Activated CD4-positive, alpha-beta memory T cell treated with anti-CD3 and anti-CD28 coated beads for 36 hours (primary cell): ENCODE measurements at places on chromosomes 7 and 10.

GRCh38 chr10:15374156-15374555 is 3.1 kb upstream of the FAM171A1 start:
- no peak for DNase-seq

DNA sequence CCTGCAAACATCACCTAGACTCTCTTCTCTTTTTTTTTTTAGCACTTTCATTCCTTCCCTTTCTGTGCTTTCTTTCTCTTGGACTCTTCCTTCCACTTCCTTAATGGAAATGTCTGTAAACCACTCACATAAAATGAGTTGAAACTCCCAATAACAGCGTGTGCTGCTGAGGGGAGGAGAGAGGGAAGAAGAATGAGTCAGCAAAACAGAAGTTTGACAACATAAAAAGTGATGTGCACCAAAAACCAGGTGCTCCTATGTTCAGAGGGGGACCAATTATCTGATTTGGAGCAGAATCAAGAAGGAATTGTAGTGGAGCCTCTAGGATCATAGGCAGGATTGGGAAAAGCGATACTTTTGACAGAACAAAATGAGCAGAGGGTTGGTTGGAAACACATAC is 712.1 kb upstream of the IGFBP3 start:
- DNase-seq, result no peak

DNA sequence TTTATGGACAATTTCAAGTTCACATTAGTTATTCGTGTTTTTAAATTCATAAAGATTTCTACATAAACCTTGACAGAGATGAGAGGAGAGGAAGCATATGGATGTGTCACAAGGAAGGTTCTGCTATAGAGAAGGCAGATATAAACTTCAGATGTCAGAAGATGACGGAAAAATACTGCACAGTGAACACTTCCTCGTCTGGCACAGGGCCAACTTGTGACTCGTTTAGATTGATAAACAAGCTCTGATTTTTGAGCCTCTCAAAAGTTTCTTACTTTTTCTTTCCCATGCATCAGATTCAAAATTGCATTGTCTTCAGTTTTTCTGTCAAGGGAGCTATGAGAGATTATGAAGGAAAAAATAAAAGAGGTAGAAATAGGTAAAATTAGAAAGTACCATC is 156.4 kb upstream of the MINDY3 start:
- no peak for DNase-seq

- DNase-seq, result no peak
Measured at GRCh38 chr7:115224922-115225321, 303.0 kb downstream of the MDFIC start.

DNA sequence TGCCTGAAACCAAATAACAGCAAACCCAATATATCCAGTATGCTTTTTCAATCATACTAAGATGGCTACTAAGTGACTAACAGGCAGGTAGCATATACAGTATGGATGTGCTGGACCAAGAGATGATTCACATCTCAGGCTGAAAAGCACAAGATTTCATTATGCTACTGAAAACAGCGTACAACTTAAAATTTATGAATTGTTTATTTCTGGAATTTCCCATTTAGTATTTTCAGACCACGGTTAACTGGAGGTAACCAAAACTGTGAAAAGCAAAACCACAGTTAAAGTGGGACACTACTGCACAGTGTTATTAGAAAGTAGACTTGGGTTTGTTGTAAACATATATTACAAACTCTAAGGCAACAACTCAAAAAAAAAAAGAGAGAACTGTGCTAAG is 91.5 kb downstream of the KMT2C start:
- DNase-seq, result no peak

GRCh38 chr7:147578196-147578595 is 1012.4 kb upstream of the C7orf33 start:
- no peak for DNase-seq

- DNase-seq, result no peak
Measured at GRCh38 chr7:28165961-28166955, 14.3 kb downstream of the JAZF1 start.

DNA sequence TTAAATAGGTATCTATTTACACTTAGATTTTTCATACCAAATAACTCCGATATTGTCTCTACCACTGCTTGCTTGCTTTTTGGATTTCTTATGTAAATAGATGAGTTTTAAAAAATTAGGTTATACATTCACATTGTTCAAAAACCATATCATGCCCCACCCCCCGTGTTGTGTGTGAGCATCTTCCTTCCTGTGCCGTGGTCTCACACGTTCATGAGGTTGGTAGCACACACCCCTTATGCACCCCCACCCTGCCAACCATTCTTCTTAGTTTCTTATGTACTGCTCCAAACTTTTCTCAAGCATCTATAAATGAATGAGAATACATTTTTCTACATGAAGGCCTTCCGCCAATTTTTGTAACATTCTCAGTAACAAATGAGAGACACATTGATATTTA is 115.6 kb downstream of the FANK1 start:
- no peak for DNase-seq

- no peak for DNase-seq
Measured at GRCh38 chr10:93342366-93342765, 139.8 kb downstream of the MYOF start.

DNA sequence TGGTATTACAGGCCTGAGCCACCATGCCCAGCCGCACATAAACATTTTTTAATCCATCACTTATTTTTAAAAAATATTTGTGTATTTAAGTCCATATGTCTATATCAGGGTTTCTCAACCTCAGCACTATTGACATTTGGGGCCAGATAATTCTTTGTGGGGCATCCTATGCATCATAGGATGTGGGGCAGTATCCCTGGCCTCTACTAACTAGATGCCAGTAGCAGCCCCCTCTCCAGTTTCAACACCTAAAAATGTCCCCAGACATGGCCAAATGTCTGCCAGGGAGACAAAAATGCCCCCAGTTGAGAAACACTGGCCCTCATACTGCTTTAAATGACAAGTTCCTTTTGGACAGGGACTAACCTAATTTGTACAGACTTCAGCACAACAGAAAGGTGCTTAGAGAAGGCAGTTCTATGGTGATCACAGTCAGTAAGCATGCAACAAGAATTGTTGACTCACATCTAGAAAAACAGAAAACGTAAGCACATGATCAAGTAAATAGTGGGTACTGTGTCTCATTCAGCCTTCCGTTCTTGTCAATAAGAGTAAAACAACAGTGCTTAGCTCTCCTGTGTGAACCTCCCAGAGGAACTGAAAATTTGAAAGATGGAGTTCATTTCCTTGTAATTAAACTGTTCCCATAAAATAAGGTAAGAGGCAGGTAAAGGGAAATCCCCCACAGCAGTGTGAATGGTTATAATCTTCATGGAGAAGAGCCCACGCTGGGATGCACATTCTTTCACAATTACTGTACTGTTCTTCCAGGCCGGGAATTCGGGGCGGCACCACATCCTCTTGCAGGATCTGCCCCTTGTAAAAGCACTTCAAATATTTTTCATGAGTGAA is 17.3 kb upstream of the ADRB1 start:
- no peak for DNase-seq

DNA sequence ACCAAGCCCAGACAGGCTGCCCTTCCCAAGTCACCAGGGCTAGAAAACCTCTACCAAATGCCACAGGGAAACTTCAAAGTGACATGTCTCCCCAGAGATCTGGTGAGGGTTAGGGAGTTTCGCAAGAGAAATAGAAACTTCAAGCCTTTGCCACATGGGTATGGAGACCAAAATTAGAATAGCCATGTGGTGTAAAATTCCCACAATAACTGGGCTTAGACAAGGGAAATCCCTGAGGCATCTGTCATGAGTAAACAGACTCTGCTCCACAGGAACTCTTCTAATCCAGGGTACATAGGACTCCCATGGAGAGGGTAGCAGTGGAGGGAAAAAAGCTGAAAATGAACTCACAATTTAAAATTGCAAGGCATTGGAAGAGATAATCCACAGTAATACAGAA is 14.3 kb downstream of the ADAM12 start:
- DNase-seq, result no peak

GRCh38 chr7:52270301-52270700 is 765.1 kb upstream of the POM121L12 start:
- no peak for DNase-seq

DNA sequence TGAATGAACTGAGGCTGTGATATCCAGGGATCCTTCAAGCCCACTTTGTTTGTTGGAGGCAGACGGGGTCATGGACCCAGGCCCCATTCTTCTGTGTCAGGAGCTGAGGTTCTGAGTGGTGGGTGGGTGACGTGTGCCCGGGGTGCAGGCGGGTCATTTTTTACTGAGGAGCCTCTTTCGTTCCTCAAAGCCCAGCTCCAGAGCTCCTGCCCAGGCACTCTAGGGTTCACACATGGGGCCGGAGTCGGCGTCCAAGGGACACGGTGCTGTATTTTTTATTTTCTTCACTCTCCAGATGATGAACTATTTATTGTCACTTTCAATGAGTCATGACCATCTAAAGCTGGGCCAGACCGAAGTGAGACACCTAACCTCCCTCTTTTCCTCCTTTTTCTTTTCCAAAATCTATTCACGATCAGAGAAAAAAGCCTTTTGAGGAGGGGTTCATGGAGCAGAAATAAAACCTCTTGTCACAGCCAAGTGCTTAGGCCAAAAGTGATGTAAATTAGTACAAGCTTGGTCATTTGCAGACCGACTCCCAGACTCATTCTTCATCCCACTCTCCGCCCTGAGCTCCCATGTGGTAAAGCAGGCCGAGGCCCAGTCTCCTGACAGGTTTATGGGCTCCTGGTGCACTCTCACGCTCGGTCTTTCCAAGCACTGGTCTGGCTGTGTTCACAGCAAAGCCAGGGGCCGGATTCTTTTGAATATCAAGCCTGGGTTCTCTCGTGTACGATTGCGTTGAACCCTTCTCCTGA is 41.4 kb upstream of the PITRM1 start:
- DNase-seq, result no peak

GRCh38 chr7:130930681-130931080 is 196.7 kb upstream of the KLF14 start:
- DNase-seq, result no peak

DNA sequence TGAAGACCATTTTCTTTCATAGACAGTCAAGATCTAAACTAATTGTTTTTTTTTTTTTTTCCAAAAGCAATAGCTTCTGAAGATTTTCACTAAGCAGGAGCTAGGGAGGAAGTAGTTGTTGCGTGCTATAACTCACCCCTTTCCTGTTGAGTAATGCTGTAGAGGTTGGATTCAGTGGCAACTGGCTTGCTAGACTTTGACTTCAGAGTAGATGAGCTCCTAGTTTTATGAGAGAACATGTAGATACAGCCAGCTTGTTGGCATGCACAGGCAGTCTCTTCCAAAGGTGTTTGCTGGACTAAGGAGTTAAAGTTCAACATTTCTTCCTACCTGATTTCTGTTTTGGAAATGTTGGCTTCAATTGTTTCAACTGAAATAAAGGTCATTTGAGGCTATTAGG is 66.2 kb upstream of the MXI1 start:
- no peak for DNase-seq

GRCh38 chr7:42351316-42351935 is 114.4 kb upstream of the GLI3 start:
- no peak for DNase-seq

GRCh38 chr10:129677377-129677927 is 210.4 kb downstream of the MGMT start:
- no peak for DNase-seq

- no peak for DNase-seq
Measured at GRCh38 chr7:103341466-103341865, 3.1 kb downstream of the DNAJC2 start.

GRCh38 chr7:39130857-39131526 is 153.3 kb downstream of the POU6F2 start:
- no peak for DNase-seq

DNA sequence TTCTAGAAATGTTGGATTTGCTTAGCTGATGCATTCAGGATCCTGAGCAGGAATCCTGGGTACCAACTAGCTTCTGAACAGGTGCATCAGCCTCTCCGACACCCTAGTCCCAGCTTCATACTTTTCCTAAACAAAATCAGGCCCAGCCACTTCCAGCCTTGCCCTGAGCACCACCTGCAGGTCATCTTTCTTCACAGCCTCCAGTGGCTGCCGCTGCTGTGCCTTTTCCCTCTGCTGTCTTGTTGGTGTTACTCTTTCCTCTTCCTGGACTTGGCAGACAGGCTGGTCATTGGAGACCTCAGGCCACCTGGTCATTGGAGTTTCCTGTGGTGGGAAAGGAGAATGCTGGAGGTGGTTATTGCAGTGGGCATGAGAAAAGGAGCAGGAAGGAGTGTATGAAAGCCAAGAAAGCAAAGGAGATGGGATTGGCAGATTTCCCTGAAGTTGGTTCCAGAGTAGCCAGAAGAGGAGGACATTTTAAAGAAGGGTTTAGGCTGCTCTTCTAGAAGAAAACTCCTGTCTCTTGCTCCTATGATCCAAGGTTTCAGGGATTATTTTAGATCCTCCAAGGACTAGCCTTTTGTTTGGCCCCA is 48.2 kb upstream of the NFKB2 start:
- peak; percentile 56 for DNase-seq

DNA sequence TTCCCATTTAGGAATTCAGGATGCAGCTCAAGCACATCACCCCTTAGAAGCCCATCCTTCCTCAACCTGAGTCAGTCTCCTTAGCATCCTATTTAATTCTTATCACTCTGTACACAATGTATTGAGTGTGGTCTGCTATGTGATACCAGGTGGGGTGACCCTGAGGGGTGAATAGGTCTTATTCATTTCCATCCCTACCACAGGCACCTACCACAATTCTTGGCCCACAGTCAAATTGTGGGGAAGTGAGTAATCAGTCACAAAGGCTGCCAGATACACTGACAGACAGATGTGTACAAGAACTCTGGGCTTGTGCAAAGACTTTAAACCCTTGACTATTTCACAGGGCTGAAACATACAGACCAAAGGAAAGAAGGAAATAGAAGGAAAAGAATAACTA is 560.5 kb downstream of the PARD3 start:
- peak; percentile 34 for DNase-seq

DNA sequence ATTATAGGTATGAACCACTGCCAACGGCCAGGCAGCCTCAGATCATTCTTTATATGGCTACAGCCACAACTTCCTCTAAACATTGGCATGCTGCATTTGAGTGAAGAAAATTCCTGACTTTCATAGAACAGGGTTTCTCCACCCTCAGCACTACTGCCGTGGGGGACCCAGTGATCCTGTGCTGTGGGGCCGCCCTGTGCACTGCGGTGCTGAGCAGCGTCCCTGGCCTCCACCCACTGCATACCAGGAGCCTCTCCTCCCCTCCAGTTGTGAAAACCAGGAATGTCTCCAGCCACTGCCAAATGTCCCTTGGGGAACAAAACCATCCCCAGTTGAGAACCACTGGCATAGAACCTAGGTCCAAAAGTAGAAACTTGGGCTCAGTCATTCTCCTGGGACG is 15.8 kb downstream of the CNPY1 start:
- no peak for DNase-seq

DNA sequence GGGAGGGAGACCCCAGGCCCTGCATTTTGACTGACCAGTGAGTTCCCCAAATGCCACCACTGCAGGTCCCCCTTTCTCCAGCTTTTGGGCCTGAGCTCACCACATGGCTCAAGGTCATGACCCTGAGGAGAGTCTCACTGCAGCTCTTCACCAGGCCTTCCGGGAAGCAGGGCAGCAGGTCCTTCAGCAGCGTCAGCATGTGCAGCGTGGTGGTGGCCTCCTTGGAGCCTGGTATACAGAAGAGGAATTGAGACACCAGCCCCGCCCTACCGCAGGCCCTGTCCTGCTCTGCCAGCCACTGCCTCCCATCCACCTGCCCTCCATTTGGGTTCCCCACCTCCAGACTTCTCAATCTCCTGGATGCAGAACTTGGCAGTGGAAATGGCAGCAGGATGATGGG is 13.0 kb downstream of the RRP12 start:
- DNase-seq, result no peak

GRCh38 chr7:112763298-112763697 is 26.9 kb downstream of the TMEM168 start:
- DNase-seq, result no peak
